ENCODE measurements at places on chromosomes 7 and 10.

- H3K27me3 ChIP-seq = no peaks in the 10 kb centered on the region
- H3K36me3 ChIP-seq = peaks cover 47% of the 10 kb centered on the region
- H3K4me3 ChIP-seq = no peak overlapping the region
- H3K27ac ChIP-seq = no peak overlapping the region
- H3K4me1 ChIP-seq = no peaks in the 10 kb centered on the region
- DNase-seq = no peak
Observed at GRCh38 chr10:46014683-46015405, 15.6 kb downstream of the NCOA4 start.

- H3K4me1 ChIP-seq = peaks cover 2% of the 10 kb centered on the region
- H3K27me3 ChIP-seq = no peaks in the 10 kb centered on the region
- peak; percentile 63 for DNase-seq
- H3K36me3 ChIP-seq = no peaks in the 10 kb centered on the region
Observed at GRCh38 chr10:116470768-116471415, 43.2 kb downstream of the PNLIPRP3 start.

DNA sequence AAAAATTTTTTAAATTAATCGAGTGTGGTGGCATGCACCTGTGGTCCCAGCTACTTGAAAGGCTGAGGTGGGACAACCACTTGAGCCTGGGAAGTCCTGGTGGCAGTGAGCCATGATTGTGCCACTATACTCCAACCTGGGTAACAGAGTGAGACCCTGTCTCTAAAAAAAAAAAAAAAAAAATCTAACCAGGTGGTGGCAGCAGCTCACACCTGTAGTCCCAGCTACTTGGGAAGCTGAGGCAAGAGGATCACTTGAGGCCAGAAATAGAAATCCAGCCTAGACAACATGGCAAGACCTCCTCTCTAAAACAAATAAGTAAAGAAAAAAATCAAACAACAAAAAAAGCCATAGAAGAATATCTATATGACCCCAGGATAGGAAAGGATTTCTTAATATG, 3.6 kb upstream of the MYOF start:
- H3K27ac ChIP-seq = no peak overlapping the region
- no peaks in the 10 kb centered on the region for H3K36me3 ChIP-seq
- DNase-seq = no peak
- no peaks in the 10 kb centered on the region for H3K27me3 ChIP-seq

- no peaks in the 10 kb centered on the region for H3K27me3 ChIP-seq
- no peaks in the 10 kb centered on the region for H3K36me3 ChIP-seq
- no peaks in the 10 kb centered on the region for H3K4me1 ChIP-seq
- no peak for DNase-seq
Observed at GRCh38 chr10:70190581-70190980, 20.3 kb upstream of the SAR1A start.

DNA sequence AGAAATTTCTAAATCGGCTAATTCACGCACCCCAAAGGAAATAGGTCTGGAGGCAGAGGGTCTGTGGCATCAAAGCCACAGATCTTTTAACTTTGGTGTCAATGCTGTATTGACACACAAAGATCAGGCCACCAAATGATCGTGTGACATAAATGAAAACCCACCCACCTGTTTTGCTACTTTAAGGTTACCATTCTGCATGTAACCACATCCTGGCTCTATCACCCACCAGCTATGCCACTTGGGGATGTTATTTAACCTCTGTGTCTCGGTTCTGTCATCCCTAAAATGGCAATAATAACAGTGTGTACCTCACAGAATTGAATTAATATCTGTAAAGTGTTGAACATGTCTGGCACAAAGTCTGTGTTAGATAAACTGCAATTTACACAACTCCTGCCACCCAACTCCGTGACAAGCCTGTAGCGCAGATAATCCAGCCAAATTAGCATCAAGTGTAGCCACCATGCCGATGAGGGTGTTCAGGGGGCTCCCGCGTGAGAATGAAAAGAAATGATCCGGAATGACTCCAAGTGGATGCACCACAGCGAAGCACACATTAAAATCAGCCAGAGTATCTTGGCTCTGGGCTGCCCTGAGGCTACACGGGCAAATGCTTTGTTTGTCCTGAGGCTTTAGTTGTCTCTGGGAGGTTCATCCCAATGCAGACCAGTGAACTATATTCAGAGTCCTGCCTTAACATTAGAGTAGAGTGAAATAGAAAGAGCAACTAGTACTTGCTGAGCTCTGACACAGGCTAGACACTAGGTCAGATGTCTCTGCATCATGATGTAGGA, 158.4 kb upstream of the NEBL start:
- no peak overlapping the region for H3K4me3 ChIP-seq
- no peaks in the 10 kb centered on the region for H3K27me3 ChIP-seq
- DNase-seq = no peak
- peaks cover 6% of the 10 kb centered on the region for H3K36me3 ChIP-seq
- H3K27ac ChIP-seq = no peak overlapping the region
- H3K4me1 ChIP-seq = no peaks in the 10 kb centered on the region

- no peaks in the 10 kb centered on the region for H3K36me3 ChIP-seq
- H3K4me3 ChIP-seq = no peak overlapping the region
- H3K27me3 ChIP-seq = no peaks in the 10 kb centered on the region
- no peak overlapping the region for H3K27ac ChIP-seq
Observed at GRCh38 chr7:17307969-17308648, 9.7 kb downstream of the AHR start.

- H3K36me3 ChIP-seq = peaks cover 11% of the 10 kb centered on the region
- H3K4me1 ChIP-seq = peaks cover 13% of the 10 kb centered on the region
- no peak for DNase-seq
- no peak overlapping the region for H3K4me3 ChIP-seq
Observed at GRCh38 chr7:14834456-14834855, 68.1 kb downstream of the DGKB start.

DNA sequence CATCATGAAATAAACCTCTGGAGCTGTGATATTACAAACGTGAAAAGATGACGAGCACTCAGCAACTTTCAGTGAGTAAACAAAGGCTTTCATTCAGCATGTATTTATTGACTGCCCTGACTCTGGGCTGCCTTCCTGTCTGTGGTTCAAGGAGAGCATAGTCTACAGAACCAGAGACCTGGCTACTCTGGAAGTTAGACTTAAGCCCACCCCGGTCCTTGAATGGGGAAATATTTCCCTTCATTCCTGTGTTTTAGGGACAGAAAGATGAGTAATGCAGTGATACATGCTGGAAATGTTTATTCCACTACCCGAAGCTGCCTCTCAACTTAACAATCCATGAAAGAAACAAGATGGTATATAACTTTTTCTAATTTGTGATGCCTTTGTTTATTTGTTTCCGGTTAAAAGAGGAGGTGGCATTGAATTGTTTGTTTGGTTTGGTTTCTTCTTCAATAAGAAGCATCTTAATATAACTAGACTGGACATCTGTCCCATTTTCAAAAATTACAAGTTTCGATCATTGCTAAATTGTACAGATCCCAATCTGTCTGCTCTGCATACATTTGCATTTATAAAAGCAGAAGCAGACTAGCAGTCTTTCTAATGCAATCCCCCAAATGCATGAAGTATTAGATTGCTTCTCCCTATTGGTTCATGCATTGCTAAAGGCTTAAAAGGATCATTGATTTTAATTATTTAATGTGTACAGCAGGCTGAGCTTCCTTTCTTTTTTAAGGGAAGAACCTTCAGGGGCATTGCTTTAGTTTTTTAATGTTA, 57.7 kb downstream of the TRUB1 start:
- no peaks in the 10 kb centered on the region for H3K27me3 ChIP-seq
- no peaks in the 10 kb centered on the region for H3K36me3 ChIP-seq
- no peak overlapping the region for H3K4me3 ChIP-seq
- no peak for DNase-seq
- H3K4me1 ChIP-seq = peaks cover 4% of the 10 kb centered on the region

DNA sequence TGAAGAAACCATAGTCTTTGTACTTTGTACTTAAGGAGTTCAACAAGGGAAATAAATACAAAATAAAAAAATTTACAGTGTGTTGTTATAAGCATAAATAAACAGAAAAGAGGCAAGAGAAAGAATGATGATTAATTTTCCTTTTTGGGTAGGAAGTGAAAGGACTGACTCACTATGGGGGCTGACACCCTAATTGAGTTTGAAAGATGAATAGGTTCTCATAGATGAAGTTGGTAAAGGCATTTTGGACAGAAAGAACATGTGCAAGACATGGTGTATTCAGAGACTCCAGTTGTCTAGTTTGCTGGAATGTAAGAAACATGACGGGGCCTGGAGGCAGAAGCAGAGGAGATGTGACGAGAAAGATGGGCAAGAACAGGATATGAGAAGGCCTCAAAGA, 83.7 kb downstream of the VPS50 start:
- no peak overlapping the region for H3K4me3 ChIP-seq
- no peak for DNase-seq
- H3K36me3 ChIP-seq = no peaks in the 10 kb centered on the region
- no peaks in the 10 kb centered on the region for H3K27me3 ChIP-seq
- H3K4me1 ChIP-seq = no peaks in the 10 kb centered on the region

DNA sequence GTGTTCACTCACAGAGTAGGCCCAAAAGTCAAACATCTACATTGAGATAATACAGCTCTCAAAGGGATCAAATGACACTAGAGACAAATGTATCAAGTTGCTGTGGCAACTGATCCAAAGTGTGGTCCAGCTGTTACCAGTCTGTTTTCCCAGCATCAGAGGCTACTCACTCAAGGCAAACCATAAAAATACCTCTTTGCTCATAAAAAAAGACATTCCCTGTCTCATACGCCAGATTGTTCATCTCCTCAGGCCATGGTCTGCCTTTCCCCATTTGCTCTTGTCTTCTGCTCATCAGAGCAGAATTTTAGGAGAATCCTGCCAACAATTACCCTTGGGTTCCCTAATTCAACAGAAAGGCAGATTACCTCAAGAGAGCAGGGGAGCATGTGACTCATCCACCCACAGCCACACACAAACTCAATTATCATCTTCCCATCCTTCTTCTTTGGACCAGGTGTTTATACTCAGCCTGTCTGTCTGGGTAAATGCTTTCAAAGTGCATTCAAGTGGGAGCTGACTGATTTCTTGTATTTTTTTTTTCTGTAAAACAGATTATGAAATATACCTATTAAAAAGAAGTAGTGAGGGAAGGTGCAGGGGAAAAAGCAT, 226.5 kb upstream of the HPS1 start:
- H3K4me1 ChIP-seq = no peaks in the 10 kb centered on the region
- no peaks in the 10 kb centered on the region for H3K27me3 ChIP-seq
- H3K36me3 ChIP-seq = peaks cover 20% of the 10 kb centered on the region
- no peak overlapping the region for H3K4me3 ChIP-seq
- no peak for DNase-seq
- H3K27ac ChIP-seq = no peak overlapping the region

DNA sequence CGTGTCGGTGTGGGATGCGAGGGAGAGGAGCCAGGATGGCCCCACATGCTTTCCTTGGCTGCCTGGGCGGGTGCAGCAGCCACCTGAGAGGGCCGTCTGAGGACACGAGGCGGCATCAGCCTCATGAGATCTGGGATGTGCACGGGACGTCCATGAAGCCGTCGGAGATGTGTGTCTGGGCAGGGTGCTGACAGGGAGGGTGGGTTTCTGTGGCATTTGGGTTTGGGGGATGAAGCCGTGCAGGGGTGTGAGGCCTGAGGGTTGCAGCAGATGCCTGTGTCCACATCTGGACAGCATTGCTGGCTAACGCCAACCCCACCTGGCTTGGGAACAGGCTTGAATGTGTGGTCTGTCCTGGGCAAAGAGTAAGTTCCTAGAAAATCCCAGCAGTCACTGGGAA, 179.5 kb downstream of the DNAJB6 start:
- H3K27me3 ChIP-seq = no peaks in the 10 kb centered on the region
- no peak overlapping the region for H3K4me3 ChIP-seq
- no peaks in the 10 kb centered on the region for H3K36me3 ChIP-seq
- no peaks in the 10 kb centered on the region for H3K4me1 ChIP-seq
- H3K27ac ChIP-seq = no peak overlapping the region
- DNase-seq = no peak

GRCh38 chr7:135978624-135979023, 1.5 kb upstream of the MTPN start:
- no peaks in the 10 kb centered on the region for H3K27me3 ChIP-seq
- DNase-seq = no peak
- no peak overlapping the region for H3K4me3 ChIP-seq
- H3K27ac ChIP-seq = no peak overlapping the region
- H3K36me3 ChIP-seq = peaks cover 4% of the 10 kb centered on the region
- H3K4me1 ChIP-seq = no peaks in the 10 kb centered on the region

GRCh38 chr7:84841809-84842208, 345.0 kb downstream of the SEMA3D start:
- no peak overlapping the region for H3K27ac ChIP-seq
- H3K4me3 ChIP-seq = no peak overlapping the region
- H3K27me3 ChIP-seq = no peaks in the 10 kb centered on the region
- no peaks in the 10 kb centered on the region for H3K4me1 ChIP-seq
- H3K36me3 ChIP-seq = no peaks in the 10 kb centered on the region

DNA sequence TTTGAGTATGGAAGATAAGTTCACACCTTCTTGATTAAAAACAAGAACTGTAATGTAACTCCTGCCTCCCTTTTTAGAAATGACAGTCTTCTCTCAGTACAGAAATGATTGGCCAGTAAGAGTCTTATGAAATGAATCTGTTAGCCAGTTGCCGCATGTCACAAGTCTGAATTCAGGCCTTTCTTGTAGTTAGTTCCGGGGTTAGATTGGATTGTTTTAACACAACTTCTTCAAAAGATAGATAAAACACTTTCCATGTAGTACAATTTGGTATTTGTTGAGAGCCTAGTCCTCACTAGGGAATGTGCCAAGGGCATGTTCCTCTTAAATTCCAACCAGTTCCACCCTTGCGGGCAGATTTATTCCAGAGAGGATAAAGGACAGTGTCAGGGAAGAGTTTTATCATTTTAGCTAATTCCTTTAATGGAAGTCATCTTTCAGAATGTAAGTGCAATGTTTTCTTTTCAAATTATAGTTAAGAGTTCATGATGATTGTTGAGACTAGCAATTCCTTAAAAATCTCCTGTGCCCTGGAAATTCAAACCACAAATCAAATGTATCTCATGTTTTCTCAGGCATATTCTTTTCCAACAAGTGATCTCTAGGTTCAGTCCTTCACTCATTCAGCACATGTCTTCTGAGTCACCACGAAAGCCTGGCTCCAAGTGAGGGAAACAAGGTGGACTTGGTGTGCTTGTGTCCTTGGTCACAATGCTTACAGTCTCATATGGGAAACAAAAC, 4.1 kb downstream of the FHIP2A start:
- H3K4me3 ChIP-seq = no peak overlapping the region
- H3K4me1 ChIP-seq = no peaks in the 10 kb centered on the region
- H3K27ac ChIP-seq = no peak overlapping the region
- DNase-seq = no peak
- no peaks in the 10 kb centered on the region for H3K27me3 ChIP-seq

GRCh38 chr10:89929282-89930026, 228.1 kb downstream of the KIF20B start:
- H3K36me3 ChIP-seq = no peaks in the 10 kb centered on the region
- no peaks in the 10 kb centered on the region for H3K4me1 ChIP-seq
- no peak for DNase-seq
- H3K27me3 ChIP-seq = no peaks in the 10 kb centered on the region
- H3K4me3 ChIP-seq = no peak overlapping the region
- H3K27ac ChIP-seq = no peak overlapping the region

GRCh38 chr7:72540106-72540611, 128.0 kb upstream of the CALN1 start:
- no peak overlapping the region for H3K4me3 ChIP-seq
- DNase-seq = no peak
- no peaks in the 10 kb centered on the region for H3K27me3 ChIP-seq
- H3K4me1 ChIP-seq = no peaks in the 10 kb centered on the region
- no peak overlapping the region for H3K27ac ChIP-seq
